ENCODE measurements at places on chromosomes 7 and 10. TPM values are rescaled to one million over a fixed set of nuclear protein-coding genes. Genes with fewer than 3 reads are reported as not detected.

SLC39A12 gene
- not detected for total RNA-seq

ADIRF gene
- 142 TPM for total RNA-seq

NPFFR1 gene
- total RNA-seq = not detected

INMT gene
- 75.8 TPM for total RNA-seq

GPER1 gene
- 1.5 TPM for total RNA-seq

ASIC3 gene
- 0.17 TPM for total RNA-seq

NPY4R gene
- total RNA-seq = not detected

SEMA4G gene
- total RNA-seq = 1.8 TPM

PLA2G12B gene
- total RNA-seq = not detected

TECTB gene
- not detected for total RNA-seq

TSPAN14 gene
- 12.1 TPM for total RNA-seq

MAT1A gene
- total RNA-seq = not detected

GNG11 gene
- total RNA-seq = 27.2 TPM

CALHM1 gene
- not detected for total RNA-seq

MYL10 gene
- total RNA-seq = not detected

OR2A5 gene
- not detected for total RNA-seq

NEUROG3 gene
- not detected for total RNA-seq

CYP2W1 gene
- total RNA-seq = not detected

TSPAN33 gene
- total RNA-seq = 0.17 TPM

GCK gene
- total RNA-seq = 1.7 TPM

PKD2L1 gene
- not detected for total RNA-seq

EN2 gene
- total RNA-seq = not detected

MCU gene
- total RNA-seq = 20.0 TPM

EPO gene
- not detected for total RNA-seq

SUN3 gene
- not detected for total RNA-seq

SPDYE9 gene
- not detected for total RNA-seq

AVL9 gene
- 25.4 TPM for total RNA-seq

ZNF273 gene
- total RNA-seq = 2.1 TPM

JAKMIP3 gene
- total RNA-seq = under 0.01 TPM

CYP26C1 gene
- total RNA-seq = under 0.01 TPM

CABCOCO1 gene
- 0.26 TPM for total RNA-seq

ZNF92 gene
- total RNA-seq = 4.1 TPM

AKR1C4 gene
- not detected for total RNA-seq

LIPJ gene
- total RNA-seq = 0.26 TPM

FAM25G gene
- not detected for total RNA-seq

NEUROD6 gene
- total RNA-seq = not detected

CYP2C9 gene
- not detected for total RNA-seq

TMEM178B gene
- under 0.01 TPM for total RNA-seq

GBX1 gene
- not detected for total RNA-seq

ANKRD1 gene
- under 0.01 TPM for total RNA-seq

VIPR2 gene
- under 0.01 TPM for total RNA-seq

DPYSL4 gene
- total RNA-seq = 0.26 TPM

AKR1C8 gene
- not detected for total RNA-seq

C10orf143 gene
- 2.0 TPM for total RNA-seq

UCN3 gene
- not detected for total RNA-seq

GCC1 gene
- total RNA-seq = 39.0 TPM

SRRM3 gene
- total RNA-seq = 1.0 TPM

SLC13A4 gene
- total RNA-seq = 0.50 TPM
